NCI-H1930 (cell line): ENCODE measurements at places on chromosomes 7 and 10.

DNA sequence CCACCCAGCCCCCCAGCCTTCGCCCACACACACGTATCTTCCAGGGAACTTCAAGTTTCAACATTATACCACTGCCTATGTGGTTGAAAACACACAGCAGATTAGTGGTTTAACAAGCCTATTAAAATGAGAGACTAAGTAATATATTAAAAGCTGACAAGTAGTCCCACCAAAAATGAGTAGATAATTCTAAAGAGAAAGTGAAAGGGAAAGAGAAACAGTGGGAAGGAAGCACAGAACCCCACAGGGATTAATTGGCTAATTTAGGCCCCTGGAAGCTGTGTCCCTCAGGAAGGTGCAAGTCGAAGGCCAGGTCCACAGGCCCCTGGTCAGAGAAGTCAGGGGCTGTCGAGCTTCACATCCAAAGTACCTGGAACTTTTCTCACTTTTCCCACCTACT, 210.5 kb upstream of the YAE1 start:
- no peak for DNase-seq

DNA sequence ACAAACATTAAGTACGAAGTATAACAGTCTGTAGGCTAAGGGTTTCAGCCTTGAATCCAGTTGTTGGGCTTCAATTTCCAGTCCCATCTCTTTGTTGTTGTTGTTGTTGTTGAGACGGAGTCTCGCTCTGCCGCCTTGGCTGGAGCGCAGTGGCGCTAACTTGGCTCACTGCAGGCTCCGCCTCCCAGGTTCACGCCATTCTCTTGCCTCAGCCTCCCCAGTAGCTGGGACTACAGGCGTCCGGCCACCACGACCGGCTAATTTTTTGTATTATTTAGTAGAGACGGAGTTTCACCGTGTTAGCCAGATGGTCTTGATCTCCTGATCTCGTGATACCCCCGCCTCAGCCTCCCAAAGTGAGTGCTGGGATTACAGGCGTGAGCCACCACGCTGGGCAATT, 464.9 kb downstream of the ANKRD7 start:
- DNase-seq = no peak

GRCh38 chr7:3589752-3590151, 288.7 kb downstream of the SDK1 start:
- no peak for DNase-seq

- DNase-seq = no peak
Observed at GRCh38 chr10:129325893-129326292, 141.1 kb upstream of the MGMT start.

DNA sequence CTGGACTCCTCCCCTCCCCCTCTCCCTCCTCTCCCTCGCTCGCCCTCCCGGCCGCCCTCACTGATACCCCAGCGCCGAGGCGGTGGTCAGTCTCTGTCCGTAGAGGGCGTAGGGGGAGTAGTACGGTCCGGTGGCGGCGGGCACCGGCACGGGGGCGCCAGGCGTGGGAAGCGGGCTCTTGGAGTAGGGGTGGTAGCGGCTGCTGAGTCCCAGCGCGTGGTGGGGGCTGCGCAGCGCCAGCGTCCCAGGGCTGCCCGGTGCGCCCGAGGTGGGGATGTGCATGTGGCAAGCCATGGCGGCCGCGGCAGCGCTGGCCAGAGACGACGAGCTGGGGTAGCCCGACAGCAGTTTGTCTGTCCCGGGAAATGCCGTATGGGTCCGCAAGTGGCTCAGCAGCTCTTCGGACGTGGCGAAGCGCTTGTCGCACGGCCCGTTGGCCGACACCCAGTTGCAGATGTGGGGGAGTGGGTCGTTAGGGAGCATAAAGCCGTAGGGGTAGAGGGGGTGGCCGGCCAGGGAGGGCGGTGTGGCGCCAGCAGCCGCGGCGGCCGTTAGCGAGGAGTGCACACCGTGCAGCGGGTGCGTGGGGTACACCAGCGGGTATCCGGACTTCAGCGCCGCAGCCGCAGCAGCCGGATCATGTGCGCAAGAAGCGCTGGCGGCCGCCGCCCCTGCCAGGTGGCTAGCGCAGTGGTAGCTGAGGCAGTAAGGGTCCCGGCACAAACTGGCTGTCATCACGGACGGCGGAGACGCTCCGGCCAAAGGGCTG, 2.7 kb downstream of the ZNF503 start:
- no peak for DNase-seq

DNA sequence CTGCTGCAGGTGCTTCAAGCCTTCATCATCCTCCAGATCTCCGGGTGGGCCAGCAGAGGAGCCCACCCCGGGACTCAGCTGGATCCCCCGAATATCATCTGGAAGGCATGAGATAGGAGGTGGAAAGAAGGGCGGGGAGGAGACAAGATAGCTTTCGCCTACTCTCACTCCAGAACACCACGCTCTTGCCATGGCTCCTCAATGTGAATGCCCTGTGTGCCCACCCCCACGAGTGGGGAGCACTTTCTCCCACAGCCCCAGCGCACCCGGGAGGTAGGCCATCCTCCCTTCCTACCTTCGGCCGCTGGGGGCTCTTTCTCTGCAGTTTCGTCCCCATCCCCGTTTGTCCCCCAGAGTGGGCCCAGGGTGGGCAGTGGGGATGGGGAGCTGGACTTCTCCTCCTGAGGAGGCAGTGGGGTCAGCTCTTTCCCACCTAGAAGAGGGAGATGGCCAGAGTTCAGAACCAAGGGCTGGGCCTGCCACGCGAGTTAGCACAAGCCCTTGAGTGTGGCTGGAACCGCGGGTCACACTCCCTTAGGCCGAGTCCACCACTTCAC, 8.9 kb downstream of the GIGYF1 start:
- no peak for DNase-seq

GRCh38 chr7:134515569-134516468, 11.5 kb upstream of the AKR1B10 start:
- DNase-seq = no peak

GRCh38 chr7:128135515-128136214, 104.4 kb upstream of the LRRC4 start:
- peak; percentile 79 for DNase-seq

DNA sequence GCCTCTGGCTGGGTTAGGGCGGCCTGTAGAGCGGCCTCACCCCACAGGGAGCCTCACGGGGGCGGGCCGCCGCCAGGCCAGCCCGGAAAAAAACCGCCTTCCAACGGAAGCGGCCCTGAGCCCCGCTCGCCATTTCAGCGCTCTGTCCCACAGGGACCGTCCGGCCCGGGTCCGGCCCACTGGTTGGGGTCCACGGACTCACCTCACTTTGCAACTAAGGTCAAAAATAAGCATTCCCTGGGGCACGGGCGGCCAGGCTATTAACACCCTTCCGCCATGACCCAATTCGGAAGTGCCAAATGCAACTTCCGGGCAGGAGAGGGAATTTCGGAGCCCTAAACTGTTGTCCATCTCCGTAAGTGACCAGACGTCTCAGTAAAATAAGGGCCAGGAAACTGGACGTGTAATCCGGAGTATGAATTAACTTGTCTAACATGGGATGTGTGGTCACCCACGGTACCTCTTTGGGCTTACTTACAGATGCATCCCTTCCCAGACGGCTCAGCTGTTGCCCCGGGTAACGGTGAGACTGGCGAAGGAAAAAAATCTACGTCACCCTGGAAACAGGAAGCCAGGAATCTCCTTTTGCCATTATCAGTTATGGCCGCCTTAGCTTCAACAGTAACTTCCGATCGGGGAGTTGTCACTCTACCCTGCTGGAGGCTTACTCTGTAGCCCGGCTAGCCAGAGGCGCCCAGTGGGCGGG, at the start of gene BBIP1:
Gene BBIP1, minus strand, starts transcription at position 538 of the 706 bp plus-strand sequence. CDS start 1,023 bp downstream, outside the sequence.
- DNase-seq = peak; percentile 97

GRCh38 chr10:128047991-128048818, 78.0 kb downstream of the MKI67 start:
- DNase-seq = no peak

DNA sequence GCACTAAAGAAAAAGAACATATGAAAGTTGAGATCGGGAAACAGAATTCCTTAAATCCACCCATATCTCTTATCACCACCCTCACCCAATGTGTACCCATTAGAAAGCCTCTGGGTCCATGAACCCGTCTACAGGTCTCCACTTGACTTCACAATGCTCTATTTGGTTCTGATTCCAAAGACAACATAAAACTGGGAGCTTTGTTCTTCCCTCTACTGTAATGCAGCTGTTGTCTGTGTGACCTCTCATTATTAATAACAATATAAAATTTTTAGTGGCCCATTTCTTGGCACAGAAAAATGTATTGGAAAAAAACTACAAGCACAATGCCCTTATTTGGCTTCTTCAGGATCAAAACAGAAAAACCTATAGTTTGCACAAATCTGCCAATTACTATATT, 30.0 kb downstream of the DOCK4 start:
- peak; percentile 95 for DNase-seq

DNA sequence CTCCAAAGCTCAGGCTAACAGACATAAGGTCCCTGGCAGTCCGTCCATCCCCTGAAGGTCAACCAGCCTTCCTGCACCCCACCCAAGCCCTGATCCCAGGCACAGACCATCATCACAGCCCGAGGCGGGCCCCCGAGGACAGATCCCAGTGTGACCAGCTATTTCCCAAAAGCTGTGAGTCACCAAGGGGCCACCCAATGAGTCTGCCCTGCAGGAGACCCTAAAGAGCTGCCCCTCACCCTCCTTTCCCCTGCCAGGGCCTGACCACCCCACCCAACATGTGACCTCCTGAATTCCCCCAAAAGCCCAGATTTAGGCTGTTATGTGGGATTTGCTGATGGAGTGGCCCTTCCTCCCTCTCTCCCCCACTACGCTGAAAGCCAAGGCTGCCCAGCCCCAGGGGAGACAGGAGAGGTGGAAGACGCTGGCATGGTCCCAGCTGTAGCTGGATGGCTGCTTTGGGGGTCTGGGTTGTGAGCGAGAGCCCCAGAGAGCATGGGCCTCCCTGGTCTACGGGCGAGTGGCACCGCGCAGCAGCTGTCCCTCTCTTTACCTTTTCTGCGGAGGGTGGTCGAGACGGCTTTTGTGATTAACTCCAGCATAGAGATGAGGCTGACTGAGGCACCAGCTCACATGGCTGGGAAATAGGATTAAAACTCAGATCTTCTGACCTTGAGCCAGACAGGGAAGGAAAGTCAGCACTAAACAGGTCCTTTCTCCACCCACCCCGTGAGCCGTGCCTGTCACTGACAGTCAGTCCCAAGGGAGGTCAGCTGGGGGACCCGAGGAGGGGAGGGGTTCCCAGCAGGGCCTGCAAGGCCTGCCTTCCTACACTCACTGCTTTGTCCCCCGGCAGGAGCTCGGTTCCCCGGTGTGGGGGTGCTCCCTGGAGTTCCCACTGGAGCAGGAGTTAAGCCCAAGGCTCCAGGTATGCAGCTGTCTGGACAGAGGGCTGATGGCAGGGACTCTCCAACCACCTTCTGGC, 16.7 kb downstream of the ELN start:
- DNase-seq = no peak

DNA sequence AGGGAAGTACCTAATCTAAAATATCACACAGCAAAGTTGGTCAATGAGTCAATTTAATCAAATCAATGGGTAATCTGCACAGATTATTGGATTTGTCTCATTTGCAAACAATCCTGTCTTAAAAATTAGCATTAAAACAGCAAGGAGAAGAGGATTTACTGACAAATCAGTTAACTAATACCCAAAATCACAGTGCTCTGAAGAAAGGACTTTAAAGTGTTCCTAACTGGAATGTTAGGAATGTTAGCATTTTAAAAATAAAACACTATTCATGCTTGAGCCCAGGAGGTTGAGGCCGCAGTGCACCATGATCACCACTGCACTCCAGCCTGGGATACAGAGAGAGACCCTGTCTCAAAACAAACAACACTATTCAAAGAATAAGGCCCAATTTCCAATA, 83.1 kb downstream of the CHCHD3 start:
- DNase-seq = no peak

GRCh38 chr10:119775529-119775928, 49.7 kb downstream of the INPP5F start:
- no peak for DNase-seq

- DNase-seq = no peak
Observed at GRCh38 chr7:29864656-29865055, 58.3 kb downstream of the WIPF3 start.

GRCh38 chr7:131503639-131504038, 52.8 kb downstream of the PODXL start:
- DNase-seq = no peak

GRCh38 chr7:2807845-2808772, 36.0 kb downstream of the GNA12 start:
- no peak for DNase-seq

GRCh38 chr7:7565746-7566650, 686 bp upstream of the MIOS start:
- DNase-seq = no peak

GRCh38 chr7:73769481-73770001, 529 bp downstream of the CLDN3 start:
- no peak for DNase-seq

DNA sequence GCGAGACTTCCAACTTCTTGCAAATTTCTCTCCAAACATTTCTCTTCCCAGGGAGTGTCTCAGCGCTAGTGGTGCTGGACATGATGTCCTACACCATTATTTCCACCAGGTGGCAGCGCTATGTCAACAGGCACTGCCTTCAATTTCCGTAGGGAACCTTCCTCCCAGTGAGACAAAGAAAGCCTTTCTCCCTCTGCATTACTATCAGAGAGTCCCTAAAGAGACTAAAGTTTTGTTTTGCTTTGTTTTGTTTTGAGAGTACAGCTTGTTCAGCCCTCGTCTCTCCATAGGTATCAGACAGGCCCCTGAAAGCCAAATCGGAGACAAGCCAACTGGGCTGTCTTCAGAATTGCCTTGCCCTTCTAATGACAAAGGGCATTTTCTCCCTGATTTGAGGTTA, 44.2 kb upstream of the GGCT start:
- no peak for DNase-seq

DNA sequence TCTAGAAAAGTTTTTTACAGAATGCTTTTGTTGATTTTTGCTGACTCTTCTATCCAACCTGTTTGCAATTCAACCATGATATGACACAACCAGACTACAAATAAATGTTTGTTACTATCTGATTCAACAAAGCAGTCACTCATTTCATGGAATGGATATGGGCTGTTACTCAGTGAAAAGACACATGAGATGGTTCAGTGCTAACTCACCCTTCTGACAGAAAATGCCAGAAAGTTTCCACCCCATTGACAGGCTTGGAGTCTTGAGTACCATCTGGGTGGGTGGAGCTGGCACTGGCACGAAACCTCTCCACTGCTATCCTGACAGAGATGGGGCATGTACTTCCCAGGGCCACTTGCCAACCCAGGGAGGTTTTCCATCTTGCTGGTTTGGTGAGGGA, 39.5 kb downstream of the RBM28 start:
- no peak for DNase-seq

- no peak for DNase-seq
Observed at GRCh38 chr7:20561466-20561865, 54.0 kb upstream of the ABCB5 start.

GRCh38 chr7:25454562-25455041, 226.3 kb upstream of the NPVF start:
- no peak for DNase-seq
